ENCODE measurements at places on chromosomes 6 and 20. TPM values are rescaled to one million over a fixed set of nuclear protein-coding genes. Genes with fewer than 3 reads are reported as not detected.

GRCh38 chr6:499617-500016 is 108.1 kb downstream of the IRF4 start:
- H3K4me3 ChIP-seq, result no peak overlapping the region
- peaks cover 4% of the 10 kb centered on the region for H3K36me3 ChIP-seq
- no peaks in the 10 kb centered on the region for H3K4me1 ChIP-seq
- H3K27ac ChIP-seq, result no peak overlapping the region
- H3K27me3 ChIP-seq, result no peaks in the 10 kb centered on the region

Gene THBS2
- 99.4 TPM for polyA plus RNA-seq

- H3K4me1 ChIP-seq, result no peaks in the 10 kb centered on the region
- no peaks in the 10 kb centered on the region for H3K27me3 ChIP-seq
- no peak overlapping the region for H3K4me3 ChIP-seq
- no peaks in the 10 kb centered on the region for H3K36me3 ChIP-seq
- no peak overlapping the region for H3K27ac ChIP-seq
Measured at GRCh38 chr6:143260857-143261256, 189.6 kb downstream of the ADAT2 start.

GRCh38 chr20:24809606-24810005 is 139.5 kb upstream of the CST7 start:
- H3K4me3 ChIP-seq, result no peak overlapping the region
- DNase-seq, result no peak
- no peaks in the 10 kb centered on the region for H3K36me3 ChIP-seq
- no peaks in the 10 kb centered on the region for H3K27me3 ChIP-seq

DNA sequence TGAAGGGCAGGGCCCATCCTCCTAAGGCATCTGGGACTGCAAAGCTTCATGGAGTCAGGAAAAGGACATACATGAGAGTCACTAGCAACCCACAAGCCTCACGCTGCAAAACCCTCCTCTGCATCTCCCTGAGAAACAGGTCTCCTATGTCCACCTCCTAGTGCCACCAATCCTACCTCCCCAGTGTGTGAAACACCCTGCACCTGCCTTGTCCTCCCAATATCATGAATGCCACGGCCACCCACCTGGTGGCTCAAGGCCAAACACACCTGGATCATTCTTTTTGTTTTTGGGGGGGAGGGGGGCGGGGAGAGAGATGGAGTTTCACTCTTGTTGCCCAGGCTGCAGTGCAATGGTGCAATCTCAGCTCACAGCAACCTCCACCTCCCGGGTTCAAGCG is 90.5 kb downstream of the ZMYND8 start:
- no peak overlapping the region for H3K4me3 ChIP-seq
- H3K36me3 ChIP-seq, result peaks cover 7% of the 10 kb centered on the region
- DNase-seq, result no peak
- no peak overlapping the region for H3K27ac ChIP-seq

DNA sequence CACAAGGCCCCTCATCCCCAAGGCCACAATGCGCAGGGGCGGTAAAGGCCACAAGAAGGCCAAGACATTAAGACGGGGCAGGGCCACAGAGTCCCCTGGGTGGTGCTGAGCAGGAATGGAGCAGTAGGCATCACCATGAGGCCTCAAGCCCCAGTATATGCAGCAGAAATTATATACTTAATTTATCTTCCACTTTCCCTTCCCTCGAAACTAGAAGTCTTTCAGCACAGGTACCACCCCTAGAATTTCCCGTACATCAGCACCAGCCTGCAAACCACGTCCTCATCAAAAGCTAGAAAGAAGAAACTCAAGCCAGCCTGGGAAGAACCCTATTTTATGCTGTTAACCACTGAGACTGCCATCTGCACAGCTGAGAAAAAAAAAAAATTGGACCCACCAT is 89.4 kb downstream of the PLG start:
- H3K36me3 ChIP-seq, result no peaks in the 10 kb centered on the region
- no peaks in the 10 kb centered on the region for H3K4me1 ChIP-seq
- H3K27me3 ChIP-seq, result no peaks in the 10 kb centered on the region

Gene SIRPA
- 50.5 TPM for polyA plus RNA-seq

DNA sequence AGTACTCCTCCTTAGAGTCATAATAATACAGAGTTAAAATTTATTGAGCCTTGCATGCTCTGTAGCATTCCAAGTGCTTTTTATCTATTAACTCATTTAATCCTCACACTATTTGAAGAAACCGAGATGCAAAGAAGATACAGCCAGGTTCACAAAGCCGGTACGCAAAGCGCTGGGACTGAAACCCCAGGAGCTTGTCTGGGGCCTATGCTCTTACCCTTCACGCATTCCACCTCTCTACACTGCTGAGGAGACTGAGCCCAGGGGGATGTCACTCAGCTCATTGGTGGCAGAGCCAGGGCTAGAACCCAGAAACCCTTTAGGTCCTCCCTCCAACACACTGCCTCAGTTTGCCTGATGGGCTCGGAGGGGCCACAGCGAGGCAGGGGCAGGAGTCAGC is 19.7 kb upstream of the MRPS18A start:
- no peaks in the 10 kb centered on the region for H3K36me3 ChIP-seq
- no peaks in the 10 kb centered on the region for H3K27me3 ChIP-seq
- no peak overlapping the region for H3K4me3 ChIP-seq
- no peak overlapping the region for H3K27ac ChIP-seq

Gene TUBB1
- polyA plus RNA-seq, result not detected

DNA sequence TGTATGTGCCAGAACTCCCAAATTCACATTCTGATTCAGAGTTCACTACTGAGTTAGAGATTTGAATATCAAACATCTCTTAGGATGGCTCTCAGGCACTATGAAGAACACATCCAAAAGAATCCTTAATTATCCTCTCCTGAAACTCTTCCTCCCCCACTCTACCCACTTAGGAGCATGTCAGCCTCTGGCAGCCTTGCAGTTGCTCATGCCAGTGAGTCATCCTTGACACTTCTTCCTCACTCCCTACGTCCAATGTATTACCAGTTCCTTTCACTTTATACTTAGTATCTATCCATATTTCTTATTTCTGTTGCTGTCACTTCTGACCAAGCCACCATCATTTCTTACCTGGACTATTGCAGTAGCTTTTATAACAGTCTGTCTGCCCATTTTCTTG is 192.0 kb upstream of the IMPG1 start:
- H3K4me1 ChIP-seq, result no peaks in the 10 kb centered on the region
- H3K36me3 ChIP-seq, result no peaks in the 10 kb centered on the region
- no peak overlapping the region for H3K4me3 ChIP-seq

Measured in fibroblast of lung (primary cell).